Caki2 (cell line): ENCODE measurements at places on chromosomes 4 and X. TPM values are rescaled to one million over a fixed set of nuclear protein-coding genes. Genes with fewer than 3 reads are reported as not detected.

SMPX gene
- 1.4 and 3.9 TPM in 2 replicates for total RNA-seq

- DNase-seq = no peak
Observed at GRCh38 chr4:137711502-137711901, 179.2 kb upstream of the PCDH18 start.

NRK gene
- not detected in 2 replicates for total RNA-seq

GRCh38 chr4:93384241-93384640 is 444.3 kb upstream of the ATOH1 start:
- peak; percentile 63 for DNase-seq

CXCL5 gene
- 0.67 and 2.7 TPM in 2 replicates for total RNA-seq

LEF1 gene
- not detected in 2 replicates for total RNA-seq

DGKK gene
- not detected in 2 replicates for total RNA-seq

DNA sequence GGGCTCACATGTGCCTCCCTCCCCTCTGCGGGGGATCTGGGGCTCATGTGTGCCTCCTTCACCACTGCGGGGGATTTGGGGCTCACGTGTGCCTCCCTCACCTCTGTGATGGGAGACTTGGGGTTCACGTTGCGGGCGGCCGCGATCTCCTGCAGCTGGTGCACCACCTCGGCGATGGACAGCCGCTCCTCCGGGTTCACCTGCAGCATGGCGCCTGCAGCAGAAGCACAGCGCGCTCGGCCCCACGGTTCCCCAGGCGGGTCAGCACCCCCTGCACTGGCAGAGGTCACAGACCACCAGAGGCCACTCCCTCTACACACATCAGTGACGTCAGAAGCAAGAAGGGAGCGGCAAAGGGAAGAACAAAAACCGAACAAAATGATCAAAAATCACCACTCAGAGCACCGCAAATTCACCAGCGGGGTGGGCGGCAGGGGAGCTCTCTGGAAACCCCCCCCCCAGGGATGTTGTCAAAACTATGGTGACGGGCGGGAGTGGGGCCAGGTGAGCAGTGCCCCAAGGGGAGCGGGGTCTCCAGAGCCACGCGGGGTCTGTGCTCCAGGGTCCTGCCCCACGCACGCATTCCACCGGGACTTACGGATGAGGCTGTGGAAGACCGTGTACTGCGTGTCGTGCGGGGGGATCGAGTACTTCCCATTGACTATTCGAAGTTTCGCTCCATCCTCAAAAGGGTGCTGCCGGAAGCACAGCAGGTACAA is 38.7 kb downstream of the GAK start:
- DNase-seq = no peak

DNA sequence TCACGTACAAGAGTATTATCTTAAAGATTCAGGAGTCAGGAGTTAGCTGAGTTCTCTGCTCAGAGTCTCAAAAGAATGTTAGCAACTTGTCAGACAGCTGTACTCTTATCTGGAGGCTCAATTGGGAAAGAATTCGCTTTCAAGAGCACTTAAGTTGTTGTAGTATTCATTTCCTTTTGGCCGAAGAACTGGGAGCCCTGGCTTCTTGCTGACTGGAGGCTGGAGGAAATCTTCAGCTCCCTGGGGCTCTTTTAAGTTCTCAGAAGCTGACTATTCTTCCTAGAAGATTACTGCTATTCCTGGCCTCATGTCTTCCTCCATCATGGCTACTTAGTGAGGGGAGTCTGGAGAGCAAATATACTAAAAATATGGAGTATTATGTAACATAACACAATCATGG is 587.2 kb downstream of the EPHA5 start:
- no peak for DNase-seq

DNA sequence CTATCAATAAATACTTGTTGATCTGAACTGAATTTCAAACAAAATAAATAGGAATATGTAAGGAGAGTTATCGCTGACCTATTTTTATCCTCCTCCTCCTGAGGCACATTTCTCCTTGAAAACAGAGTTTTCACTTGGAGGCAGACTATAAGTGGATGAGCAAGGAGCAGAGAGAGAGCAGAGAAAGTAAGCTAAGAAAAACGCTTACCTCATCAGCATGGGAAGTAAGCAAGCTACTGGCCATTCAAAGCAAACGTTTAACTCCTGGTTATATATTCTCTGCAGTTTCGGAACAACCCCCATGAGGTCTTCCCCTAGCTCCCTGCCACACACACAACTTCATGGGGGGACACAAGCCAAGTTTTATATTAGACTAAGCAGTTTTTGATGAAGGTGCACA is 13.2 kb downstream of the ZDHHC9 start:
- no peak for DNase-seq

DNA sequence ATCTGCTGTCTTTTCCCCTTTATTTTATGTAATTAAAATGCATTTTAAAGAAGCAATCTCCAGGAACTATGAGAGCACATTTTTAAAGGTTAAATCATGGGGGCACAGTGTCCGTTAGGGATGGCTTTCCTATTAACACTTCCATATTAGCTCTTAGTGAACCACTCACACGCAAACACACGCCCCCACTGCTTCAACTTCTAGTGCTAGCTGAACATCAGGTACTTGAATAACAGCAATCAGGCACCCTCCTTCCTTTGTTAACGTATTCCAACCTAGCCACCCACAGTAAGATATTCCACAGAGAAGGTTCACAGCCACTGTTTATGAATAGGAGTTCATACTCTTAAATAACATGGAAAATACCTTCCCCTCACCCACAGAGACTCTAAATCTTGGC is 9.3 kb downstream of the TMEM255A start:
- no peak for DNase-seq

DNA sequence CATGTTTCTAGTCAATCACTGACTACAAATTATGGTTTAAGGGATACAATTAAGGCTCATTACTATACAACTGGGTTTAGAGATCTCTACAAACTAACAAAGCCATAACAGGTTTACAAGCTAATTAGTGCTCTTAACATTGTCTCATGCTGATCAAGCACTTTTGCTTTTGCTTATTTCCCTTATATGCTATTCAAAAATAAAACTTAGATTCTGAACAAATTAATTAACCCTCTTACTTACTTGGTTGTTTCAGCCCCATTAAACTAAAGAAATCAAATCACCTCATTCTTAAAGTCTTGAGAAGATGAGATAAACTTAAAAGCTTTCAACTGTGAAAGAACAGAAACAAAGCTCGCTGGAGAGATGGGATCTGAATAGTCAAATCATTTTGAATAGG is 2024.5 kb upstream of the ADGRL3 start:
- no peak for DNase-seq

DNA sequence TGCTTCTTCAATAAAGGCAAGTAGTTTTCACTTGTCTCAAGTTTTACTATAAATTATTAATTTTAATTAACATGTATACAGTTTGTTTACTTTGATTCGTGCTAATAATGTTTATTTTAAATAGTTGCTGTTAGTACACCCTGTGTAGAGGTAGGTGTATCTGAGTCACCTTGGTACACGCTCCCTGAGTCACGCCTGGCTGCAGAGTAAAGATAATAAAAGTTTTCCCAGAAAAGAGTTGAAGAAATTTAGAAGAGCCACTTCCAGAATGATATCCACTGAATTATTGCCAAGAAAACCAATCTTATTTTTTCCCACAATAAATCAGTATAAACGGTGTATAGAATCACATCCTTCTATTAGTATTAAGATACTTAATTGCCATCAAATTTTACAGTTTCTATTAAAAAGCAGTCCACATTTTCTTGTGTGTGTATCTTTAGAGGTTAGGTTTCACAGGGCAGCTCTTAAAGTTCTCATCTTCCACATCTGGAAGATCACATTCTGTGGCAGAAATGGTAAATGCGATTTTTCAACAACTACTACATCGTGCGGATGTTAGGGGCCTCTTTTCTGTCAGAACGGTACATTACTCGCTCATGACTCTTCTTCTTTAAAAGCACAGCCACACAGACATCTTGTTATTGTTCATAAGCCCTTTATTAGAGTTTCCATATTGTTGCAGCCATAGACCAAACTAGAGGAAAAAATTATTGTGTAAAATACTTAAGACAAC is 55.4 kb downstream of the HADH start:
- no peak for DNase-seq

GRCh38 chrX:12245650-12246645 is 107.7 kb downstream of the FRMPD4 start:
- DNase-seq = no peak

PDE5A gene
- total RNA-seq = 2.5 and 2.6 TPM in 2 replicates

OPHN1 gene
- total RNA-seq = 2.2 and 2.4 TPM in 2 replicates

AMER1 gene
- 0.29 and 0.84 TPM in 2 replicates for total RNA-seq

DNA sequence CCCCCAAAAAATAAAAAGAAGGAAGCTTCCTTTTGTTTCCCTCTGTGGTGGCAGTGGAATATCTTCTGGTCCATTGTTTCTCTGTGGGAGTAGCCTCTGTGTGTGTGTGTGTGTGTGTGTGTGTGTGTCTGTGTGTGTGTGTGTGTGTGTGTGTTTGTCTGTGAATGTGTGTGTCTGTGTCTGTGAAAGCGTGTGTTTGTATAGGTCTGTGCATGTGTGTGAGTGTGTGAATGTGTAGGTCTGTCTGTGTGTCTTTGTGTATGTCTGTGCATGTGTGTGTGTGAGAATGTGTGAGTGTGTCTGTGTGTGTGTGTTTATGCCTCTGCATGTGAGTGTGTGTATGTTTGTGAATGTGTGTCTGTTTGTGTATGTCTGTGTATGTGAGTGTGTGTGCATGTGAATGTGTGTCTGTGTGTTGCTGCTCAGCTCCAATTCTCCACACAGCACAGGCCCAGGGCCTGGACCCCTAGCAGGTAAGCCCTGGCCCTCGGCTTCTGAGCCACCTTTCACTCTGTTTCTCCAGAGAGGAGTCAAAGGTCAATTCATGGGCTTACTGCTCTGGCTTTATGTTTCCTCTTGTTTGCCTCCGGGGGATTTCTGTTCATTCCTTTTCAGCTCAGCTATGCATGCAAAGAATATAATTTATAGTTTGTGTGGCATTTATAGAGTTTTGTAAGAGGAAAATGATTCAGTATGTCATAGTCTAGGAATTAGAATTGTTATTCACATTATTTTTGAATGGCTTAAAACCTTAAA is 89.8 kb downstream of the UCHL1 start:
- DNase-seq = peak; percentile 63

CRMP1 gene
- not detected in 2 replicates for total RNA-seq

GRCh38 chrX:96579252-96579651 is 105.4 kb upstream of the DIAPH2 start:
- no peak for DNase-seq

GRCh38 chr4:68368691-68369131 is 18.8 kb upstream of the YTHDC1 start:
- peak; percentile 72 for DNase-seq

- no peak for DNase-seq
Observed at GRCh38 chr4:156638925-156639605, 332.5 kb downstream of the PDGFC start.

GRCh38 chr4:88702782-88703181 is 5.2 kb upstream of the NAP1L5 start:
- no peak for DNase-seq

DNA sequence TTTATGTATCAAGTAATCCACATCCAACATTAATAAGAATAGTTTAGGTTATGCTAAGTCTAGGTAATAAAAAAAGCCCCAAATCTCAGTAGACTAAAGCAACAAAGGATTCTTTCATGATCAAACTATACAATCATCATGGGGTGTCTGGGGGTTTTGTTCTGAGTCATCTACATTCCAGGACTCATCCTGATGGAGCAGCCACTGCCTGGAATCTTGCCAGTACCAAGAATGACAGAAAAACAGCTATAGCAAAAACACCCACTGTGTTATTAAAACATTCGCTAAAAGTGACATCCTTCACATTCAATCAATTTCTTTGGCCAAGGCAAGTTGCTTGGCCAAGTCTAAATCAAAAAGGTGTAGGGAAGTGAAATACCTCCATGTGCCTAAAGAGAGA is 3.9 kb upstream of the ARHGEF38 start:
- peak; percentile 24 for DNase-seq

- no peak for DNase-seq
Observed at GRCh38 chrX:94758130-94758529, 1084.1 kb downstream of the FAM133A start.

GPRASP1 gene
- total RNA-seq = not detected in 2 replicates

G3BP2 gene
- 35.8 and 36.3 TPM in 2 replicates for total RNA-seq

GRCh38 chrX:118355225-118355920 is 9.5 kb downstream of the WDR44 start:
- peak; percentile 15 for DNase-seq

DNA sequence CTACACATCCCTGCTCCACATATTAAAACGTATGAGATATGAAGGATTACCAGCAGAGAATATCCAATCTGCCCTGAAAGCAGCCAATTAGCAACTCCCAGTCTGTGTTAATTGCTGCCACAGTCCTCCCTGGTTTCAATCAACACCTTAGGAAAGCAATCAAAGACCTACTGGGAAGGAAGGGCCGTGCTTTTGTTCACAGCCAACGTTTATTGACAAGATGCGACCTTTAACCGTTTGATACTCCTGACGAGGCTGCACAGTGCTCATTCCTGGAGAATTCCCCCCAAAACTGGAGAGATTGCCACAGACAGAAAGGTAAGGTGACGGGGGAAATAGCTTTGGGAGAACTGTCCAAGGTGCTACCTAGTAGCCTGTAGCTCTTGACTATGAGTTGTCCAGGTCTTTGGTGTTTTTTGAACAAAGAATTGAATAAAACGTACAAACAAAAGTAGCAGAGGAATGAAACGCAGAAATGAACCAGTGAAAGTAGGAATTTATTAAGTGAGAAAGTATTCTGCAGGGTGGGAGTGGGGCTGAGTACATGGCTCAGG is 596.5 kb downstream of the NLGN4X start:
- no peak for DNase-seq

FGA gene
- not detected in 2 replicates for total RNA-seq

- DNase-seq = peak; percentile 10
Observed at GRCh38 chrX:65451663-65452062, 82.9 kb downstream of the LAS1L start.

DNA sequence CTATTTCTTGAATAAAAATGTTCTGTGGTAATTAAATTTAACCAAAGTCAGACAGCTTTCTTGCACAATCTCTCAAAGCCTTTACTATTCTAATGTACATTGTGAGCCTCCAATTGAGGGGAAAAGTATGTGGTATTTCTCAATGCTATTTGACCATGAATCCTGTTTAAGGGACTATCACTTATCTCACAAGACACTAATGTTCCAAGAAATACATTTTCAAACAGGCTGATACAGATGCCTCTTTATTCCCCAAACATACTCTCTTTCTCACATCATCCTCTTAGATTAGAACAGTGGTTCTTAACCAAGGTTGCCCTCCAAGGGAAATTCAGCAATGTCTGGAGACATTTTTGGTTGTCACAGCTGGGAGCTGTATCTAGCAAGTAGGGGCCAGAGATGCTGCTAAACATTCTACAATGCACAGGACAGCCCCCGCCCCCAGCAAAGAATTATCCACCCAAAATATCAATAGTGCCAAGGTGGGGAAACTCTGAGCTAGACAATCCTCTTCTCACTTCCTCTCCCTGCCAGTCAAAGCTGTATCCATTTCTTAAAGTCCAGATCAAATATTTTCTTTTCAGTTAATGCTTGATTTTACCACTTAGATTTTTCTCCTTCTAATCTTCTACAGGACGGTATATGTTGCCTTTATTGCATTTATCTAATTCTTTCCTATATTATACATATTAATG is 129.2 kb upstream of the TRIM2 start:
- DNase-seq = no peak

SRPX gene
- total RNA-seq = 7.1 and 22.4 TPM in 2 replicates
